H4 (cell line): ENCODE measurements at places on chromosomes 16 and 17.

DNA sequence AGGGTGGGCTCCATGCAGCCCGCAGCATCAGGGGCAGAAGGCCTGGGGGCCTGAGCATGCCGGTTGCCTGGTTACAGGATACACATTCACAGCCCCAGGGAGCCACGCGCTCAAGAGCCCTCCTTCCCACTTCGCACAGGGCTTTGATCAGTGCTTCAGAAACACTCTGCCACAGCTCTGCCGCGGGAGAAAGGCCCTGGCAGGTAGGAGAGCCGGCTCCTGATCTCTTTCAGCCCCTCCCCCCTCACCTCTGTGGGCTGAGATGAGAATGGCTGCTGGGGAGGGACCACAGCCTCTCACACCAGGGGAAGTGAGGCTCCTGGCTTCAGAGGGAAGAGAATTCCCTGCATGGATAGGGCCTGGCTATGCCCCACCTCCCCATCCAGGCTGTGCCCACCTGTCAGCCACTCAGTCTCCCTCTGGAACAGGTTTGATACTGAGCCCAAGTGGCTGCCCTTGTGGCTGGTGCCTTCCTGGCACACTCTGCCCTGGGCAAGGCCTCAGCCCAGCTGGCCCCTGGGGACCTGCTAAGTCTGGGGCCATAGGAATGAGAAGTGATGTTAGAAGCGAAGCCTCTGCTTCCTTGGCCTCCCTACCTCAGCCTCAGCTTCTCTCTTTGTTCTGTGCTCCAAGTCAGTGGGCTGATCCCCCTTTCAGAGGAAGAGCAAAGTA lies 8.6 kb downstream of the DOK4 start:
- DNase-seq = no peak

- DNase-seq = no peak
Observed at GRCh38 chr16:65641049-65641761, 519.3 kb upstream of the CDH11 start.

DNA sequence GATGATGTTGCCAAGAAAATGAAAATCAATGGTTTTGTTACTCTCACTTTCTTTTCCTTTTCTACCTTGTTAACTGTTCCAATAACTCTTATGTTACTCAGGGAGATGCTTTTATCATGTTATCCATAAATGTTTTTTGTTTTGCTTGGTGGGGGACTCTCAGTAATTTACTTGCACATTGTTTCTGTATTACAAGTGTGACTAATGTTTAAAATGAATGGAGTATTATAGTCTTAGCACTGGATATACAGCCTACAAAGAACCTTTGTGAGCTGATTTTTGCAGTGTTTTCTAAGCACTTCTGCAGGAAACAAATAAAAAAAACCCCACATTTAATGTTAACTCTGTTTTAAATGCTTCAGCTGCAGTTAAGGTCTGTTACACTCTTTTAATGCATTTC lies 12.1 kb downstream of the VMP1 start:
- no peak for DNase-seq

DNA sequence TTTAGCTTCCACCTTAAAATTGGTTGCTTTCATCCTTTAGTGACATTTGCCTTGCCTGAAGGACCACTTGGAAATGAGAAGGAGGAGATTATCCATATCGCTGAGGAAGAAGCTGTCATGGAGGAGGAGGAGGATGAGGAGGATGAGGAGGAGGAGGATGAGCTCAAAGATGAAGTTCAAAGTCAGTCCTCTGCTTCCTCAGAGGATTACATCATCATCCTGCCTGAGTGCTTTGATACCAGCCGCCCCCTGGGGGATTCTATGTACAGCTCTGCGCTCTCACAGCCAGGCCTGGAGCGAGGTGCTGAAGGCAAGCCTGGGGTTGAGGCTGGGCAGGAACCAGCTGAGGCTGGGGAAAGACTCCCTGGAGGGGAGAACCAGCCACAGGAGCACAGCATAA lies 11.5 kb upstream of the TMEM106A start:
- no peak for DNase-seq

GRCh38 chr17:28499364-28499664 lies 6.8 kb upstream of the FOXN1 start:
- no peak for DNase-seq

DNA sequence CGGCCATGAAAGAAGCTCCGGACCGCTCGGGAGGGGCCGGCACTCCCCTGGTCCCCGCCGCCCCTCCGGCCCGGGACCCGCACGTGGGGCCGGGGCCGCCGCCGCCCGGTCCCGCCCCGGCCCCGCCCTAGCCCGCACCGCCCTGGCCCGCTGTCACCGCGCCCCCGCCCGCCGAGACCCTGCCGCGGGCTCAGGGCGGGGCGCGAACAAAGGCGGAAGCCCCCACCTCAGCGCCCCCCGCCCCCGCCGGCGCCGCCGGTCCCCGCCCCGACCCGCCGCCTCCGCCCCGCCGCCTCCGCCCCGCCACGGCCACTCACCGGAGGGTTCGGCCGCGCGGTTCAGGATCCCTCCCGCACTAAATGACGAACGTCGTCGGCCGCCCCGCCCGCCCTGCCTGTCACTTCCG lies at the start of gene ARHGDIA:
Gene ARHGDIA (minus strand): TSS at position 357 of the 406 bp plus-strand sequence. CDS start 1,407 bp downstream, outside the sequence.
- peak; percentile 87 for DNase-seq

- DNase-seq = no peak
Observed at GRCh38 chr17:73719588-73720071, 75.4 kb upstream of the SDK2 start.

- no peak for DNase-seq
Observed at GRCh38 chr17:77916703-77917481, 41.6 kb upstream of the TNRC6C start.

DNA sequence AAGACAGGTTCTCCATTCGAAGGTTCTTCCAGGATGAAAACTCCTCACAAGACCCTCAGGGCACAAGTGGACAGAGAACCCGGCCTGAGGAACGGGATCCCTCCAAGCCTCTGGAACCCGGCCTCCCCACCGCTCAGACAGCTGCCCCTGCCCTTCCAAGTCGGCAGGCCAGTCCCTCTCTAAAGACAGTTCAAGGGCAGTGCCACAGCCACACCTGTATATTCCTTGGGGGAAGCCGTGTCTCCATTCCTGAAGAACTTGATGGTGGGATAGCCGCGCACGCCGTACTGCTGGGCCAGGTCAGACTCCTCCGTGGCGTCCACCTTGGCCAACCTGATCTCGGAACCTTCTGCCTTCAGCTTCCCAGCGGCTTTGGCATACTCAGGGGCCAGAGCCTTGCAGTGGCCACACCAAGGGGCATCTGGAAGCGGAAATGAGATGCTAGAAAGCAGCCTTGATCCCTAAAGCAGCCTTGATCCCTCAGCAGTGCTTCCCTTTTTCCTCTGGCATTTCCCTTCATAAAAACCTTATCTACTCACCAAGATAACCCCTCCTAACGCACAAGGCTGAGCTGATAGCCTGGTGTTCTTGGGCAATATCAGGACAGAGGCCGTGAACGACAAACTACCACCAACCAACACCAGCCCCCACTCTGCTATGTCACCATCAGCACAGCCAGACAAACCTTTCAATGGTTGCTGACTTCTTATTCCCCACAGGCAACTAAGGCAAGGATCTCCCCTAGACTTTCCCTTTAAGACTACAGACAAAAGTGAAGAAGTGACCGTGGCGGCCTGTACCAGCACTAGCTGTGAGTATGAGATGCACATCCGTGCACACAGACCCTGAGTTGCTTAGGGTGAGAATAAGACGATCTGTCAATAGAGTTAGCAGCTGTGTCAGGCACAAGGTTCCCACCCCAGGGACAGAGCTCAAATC lies 1.1 kb downstream of the P4HB start:
- DNase-seq = no peak

DNA sequence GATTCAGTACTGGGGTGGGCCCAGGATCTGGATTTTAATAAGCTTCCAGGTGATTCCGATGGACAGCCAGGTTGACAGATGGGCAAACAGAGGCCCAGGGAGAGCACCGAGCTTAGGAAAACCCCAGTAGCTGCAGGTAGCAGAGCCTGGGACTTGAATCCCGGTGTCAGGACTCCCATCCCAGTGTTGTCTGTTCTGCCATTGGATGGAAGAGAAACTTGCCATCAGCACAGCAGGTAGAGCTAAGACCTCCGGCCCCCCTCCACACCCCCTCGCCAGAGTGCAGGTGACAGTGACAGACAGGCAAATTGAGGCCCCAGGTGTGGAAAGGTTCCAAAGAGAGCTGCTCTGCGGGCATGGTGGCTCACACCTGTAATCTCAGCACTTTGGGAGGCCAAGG lies 12.4 kb downstream of the KATNB1 start:
- DNase-seq = no peak

DNA sequence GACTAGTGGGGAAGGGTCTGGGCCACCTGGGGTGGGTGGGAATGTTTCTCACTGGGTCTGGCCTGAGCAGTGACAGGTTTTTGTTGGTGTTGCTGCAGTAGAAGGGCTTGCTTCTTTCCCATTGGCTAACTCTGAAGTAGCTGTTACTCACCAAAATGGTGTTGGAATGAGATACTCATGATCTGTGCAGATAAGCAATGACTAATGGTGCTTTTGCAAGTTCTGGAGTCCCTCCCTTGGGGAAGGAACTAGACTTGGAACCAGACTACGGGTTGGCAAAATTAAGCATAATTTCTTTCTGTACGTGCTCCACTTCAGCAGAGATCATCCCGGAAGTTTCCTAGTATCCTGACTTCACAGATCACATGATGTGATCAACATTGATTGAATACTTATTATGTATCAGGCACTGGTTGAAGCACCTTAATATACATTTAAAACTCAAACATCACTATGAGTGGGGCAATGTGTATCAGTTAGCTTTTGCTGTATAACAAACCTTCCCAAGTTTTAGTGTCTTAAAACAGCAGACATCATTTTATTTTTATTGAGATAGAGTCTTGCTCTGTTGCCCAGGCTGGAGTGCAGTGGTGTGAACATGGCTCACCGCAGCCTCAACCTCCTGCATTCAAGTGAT lies 30.1 kb downstream of the CHP2 start:
- peak; percentile 26 for DNase-seq

GRCh38 chr17:74923538-74924249 lies 379 bp upstream of the OTOP2 start:
- no peak for DNase-seq

- DNase-seq = no peak
Observed at GRCh38 chr17:79183043-79183292, 108.3 kb downstream of the ENGASE start.

GRCh38 chr16:84368308-84368996 lies at the start of gene ATP2C2:
TSS of gene ATP2C2 (plus strand) at chr16:84368538. CDS start at chr16:84368616, 78 bp downstream.
- DNase-seq = no peak

DNA sequence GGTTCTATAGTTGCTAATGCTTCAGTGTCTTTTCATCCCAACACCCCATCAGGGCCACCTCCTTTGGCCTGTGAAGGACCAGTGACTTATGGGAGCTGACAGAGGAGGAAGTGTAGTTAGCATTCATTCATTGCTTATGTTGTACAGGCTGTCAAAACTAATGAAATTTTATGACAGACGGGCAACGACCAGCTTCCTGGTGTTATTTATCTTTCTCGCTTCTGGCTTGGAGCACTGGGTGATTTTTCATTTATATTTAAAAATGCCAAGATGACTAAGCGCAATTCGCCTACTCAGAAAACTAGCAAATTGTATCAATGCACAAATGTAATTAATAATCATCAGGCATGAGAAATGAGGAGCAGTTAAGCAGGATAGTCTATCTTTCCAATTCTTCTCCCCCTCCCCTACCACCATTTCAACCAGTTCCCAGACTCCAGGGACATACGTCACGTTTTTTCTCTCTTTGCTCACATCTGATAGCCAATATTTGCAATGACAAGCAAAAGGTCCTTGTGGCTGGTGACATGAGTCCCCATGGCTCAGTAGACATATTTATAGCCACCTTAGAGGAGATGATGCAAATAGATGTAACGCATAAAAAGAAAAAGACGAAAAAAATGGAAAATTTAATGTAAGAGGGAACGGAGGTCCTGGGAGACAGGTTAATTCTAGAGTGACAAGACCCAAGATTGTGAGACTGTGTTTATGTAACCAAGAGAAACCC lies 11.2 kb downstream of the CDRT15 start:
- no peak for DNase-seq

DNA sequence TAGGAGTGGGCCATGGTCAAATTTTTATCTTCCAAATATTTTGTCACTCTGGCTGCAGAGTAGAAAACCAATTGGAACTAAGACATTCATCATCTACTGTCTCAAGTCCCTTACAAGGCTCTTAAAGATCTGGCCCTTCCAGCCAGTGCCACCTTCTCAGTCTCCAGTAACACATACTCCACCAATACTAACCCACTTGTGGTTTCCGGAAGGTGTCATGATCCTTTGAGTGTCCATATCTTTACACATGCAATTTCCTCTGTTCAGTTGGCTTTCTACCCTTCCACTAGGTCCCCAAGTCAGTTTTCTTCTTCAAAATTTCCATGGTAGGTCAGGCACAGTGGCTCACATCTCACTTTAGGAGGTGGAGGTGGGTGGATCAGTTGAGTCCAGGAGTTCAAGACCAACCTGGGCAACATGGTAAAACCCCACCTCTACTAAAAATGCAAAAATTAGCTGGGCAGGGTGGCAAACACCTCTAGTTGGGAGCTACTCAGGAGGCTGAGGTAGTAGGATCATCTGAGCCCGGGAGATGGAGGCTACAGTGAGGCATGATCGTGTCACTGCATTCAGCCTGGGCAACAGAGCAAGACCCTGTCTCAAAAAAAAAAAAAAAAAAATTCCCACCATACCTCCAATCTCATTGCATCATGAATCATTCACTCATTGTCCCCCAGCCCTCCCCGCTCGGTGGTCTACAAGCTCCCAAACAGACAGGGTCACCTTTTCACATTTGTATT lies 6.0 kb upstream of the GRB2 start:
- no peak for DNase-seq

DNA sequence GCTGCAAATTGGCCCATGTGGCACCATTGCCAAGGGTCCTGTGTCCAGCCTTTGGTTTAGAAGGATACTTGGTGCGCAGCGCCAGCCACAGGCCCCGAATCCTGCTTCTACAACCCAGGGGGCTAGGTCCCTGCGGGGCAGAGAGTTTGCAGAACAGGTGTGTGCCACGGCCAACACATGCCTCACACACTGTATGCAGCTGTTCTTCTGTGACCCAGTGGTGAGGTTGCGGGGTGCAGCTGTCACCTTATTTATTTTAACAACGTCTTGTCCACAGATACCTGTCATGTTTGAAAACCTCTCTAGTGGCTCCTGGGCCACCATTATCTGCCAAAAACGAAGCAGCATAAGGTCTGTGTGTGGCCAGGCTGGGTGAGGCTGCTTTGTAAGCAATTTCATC lies 11.6 kb downstream of the CBFA2T3 start:
- no peak for DNase-seq

DNA sequence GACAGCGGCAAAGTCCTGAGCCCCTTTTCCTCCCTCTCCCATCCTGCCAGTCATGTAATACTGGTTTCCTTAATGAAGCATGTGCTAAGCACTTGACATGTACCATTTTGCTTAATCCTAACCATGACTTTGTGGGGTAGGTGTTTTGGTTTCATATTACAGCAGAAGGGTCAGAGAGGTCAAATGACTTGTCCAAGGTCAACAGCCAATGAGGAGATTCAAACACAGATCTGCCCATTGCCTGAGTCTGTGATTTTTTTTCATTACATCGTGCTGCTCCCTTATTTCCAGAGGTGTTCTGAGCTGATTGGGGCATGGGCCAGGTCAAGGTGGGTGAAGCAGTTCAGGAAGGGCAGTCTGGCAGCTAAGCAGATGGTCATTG lies 17.6 kb upstream of the PHF12 start:
- no peak for DNase-seq
